ENCODE measurements at places on chromosomes 4 and X. TPM values are rescaled to one million over a fixed set of nuclear protein-coding genes. Genes with fewer than 3 reads are reported as not detected.

GRCh38 chr4:36218121-36218520 lies 26.2 kb downstream of the ARAP2 start:
- no peak for DNase-seq

DNA sequence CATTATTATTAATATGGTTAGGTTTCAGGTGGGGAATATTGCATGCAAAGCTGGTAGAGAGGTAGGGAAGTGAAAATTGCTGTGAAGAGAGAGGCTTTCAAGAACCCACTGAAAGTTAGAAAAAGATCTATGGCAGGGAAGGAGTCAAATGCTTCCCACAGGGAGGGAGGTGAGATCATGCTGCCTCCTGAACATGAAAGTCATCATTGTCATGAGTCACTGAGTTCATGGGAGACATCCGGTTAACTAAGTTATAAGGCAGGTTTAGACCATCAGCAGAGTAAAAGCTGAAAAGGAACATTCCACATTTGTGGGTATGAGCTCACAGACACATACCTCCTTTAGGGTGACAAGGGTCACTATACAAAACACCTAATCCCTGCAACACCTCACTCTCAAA lies 16.2 kb downstream of the GATB start:
- no peak for DNase-seq

DNA sequence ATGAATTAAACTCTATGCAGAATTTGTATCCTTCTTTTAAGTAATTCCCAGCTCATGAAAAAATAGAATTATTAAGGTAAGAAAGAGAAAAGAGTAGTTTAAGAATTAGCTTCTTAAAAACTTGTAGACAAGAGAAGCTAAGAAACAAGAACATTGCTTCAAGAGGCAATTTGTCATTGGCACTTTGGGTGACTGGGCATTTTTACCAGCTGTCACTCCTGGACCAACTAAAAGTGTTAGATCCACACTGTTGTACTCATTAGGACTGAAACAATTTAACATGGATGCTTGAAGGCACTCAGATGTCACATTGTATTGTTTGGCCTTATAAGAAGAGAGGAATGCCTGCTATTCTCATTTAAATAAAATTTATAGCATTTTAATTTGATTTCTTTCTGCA lies 7.4 kb downstream of the COL25A1 start:
- DNase-seq = no peak

The FNIP2 gene
- total RNA-seq = 35.8 TPM

The MAGEA10 gene
- not detected for total RNA-seq

Measured in skin of body (tissue), 3 donors.